ENCODE measurements at places on chromosomes 7 and 10.

GRCh38 chr10:66981361-66982052 is 55.7 kb downstream of the LRRTM3 start:
- DNase-seq, result no peak

DNA sequence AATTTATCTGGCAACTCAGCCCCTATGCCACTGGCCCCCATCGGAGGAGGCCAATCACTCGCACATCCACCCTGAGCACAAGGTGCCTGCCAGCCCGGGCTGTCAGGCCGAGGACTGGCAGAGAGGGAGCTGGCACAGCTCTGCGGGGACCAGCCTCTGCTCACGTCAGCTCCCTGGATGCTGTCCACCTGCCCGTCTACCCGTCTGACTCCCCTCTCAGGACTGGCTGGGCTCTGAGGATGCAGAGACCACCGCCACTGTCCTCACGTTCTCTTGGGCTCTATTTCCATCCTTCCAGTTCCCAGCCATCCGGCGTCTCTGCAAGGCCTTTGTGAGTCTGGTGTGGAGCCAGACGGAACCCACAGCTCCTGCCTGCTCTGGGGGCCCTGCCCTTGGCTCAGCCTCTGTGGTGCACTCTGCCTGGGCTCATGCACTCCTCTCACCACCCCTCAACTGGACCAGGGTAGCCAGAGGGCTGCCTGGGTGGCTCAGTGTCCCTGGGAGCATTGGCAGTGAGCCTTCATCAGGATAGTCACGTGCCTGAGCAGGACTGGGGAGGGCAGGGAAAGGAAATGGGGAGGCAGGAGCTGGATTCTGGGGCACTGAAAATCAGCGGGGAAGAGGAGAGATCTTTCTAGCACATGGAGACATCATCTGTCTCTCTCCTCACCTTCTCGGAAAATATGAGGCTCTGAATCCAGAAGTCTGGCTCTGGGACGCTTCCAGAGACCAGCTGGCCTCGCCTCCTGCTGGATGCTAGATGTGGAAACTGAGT is 38.0 kb upstream of the PCBD1 start:
- DNase-seq, result no peak

DNA sequence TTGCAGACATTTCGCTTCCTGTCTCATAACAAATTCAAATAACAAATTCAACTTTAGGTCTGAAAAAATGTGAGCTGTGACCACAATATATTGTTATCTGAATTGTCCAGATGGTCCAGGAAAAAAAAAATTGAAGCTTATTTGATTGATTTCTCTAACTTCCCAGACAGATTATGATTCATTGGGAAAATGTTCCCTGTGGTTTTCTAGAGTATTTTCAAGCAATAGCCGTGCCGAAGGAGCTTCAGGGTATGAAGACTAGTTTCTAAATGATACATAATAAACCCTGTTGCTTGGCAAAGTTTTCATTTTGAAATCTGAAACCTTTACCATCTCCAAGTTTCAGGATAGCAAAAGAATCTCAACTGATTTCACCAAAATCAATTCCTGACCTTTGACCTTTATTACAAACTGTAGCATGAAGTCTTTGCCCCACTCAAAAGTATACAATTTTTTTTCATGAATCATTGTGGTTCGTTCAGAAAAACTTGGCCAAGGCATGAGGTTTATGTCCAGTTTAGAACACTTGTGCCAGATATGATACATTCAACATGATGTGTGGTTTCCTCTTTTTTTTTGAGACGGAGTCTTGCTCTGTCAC is 109.9 kb downstream of the JCAD start:
- no peak for DNase-seq

DNA sequence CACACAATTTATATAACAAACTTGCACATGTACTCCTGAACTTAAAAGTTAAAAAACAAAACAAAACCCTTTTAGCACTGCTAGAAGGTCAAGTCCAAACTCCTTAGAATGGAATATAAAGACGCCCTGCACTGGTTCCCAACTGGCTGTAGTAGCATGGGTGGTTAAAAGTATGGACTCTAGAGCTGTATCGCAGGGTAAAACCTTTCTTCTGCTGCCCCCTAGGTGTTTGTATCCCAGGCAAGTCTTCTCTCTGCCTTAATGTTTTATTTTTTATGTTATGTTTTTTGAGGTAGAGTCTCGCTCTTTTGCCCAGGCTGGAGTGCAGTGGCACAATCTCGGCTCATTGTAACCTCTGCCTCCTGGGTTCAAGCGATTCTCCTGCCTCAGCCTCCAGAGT is 35.2 kb downstream of the LSMEM1 start:
- DNase-seq, result no peak

- DNase-seq, result no peak
Observed at GRCh38 chr7:135282561-135283254, 49.1 kb downstream of the STRA8 start.

DNA sequence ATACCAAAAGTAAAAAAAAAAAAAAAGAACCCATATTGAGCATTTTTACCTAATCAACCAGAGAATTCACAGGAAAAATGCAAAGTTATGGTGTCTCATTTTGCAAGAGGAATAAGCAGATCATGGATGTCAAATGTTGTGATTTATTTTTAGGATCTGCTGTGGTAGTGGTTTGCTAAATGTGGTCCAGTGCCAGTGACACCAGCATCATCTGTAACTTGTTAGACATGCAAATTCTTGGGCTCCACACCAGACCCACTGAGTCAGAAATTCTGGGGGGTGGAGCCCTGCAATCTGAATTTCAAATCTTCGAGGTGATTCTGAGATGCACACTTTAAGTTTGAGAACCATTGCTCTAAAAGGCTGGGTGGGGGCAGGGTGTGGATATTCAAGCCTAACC is 30.1 kb upstream of the ZEB1 start:
- DNase-seq, result no peak

DNA sequence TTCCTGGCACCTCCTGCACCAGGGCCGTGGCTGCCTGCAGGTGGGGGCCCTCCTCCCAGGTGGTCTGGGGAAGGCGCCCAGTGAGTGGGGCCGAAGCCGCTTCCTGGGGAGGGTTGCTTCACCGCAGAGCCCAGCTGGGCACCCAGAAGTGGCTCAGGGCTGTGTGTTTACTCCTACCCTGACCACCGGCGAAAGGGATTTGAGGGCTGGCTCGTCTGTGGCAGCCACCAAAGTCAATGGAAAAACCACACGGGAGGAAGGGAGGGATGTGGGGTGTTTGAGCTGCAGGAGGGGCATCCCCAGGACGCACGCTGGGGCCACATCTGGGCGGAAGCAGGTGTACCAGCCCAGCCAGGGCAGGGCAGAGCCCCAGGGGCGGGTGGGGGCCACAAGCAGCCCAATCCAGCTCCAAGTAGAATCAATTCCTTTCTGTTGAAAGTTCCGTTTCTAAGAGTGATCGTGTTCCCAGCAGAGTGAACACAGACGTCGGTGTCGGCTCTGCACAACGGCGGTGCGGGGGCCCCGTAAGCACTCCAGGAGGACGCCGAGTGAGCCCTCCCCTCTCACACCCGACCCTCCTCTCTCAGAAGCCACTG is 69.9 kb downstream of the FOXL3 start:
- no peak for DNase-seq

DNA sequence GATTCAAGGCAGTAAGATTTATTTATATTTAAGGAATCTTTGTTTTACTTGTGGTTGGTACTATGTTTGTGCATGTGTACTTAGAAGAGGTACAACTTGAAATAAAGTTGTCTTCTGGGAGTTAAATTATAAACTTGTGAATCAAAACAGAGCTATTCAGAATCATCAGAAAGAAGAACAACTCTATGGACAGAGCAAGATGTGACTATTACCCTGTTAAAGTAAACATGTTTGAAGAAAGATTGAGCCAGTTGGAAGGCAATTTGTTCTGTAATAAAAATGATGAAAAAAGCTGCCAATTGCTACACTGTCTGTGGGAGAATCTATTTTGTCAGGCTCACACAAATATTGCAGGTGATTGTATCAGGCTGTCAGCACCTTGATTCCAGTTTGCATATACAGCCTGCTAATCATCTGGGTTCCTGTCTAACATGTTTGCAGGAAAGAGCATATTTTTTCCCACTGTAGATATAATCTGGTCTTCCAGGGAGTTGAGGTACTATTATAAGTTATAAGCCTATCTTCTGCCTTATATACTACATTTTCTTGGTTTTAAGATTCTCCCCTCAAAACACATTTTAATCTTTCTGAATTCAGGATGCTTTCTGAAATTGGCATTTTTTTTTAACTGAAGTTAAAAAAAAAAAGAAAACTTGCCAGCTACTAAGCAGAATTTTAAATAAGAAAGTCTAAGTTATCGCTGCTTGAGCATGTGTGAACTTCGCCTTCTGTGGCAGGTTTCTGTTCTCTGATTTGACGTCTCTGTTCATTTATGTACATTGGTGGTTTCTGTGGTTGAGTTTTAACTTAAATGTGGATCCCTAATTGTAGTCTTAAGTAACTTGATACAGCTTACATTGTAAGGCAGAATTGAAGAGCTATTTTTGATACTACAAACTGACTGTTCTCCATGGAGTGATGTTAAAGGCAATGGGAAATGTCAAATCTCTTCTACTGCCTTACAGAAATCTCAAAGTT is 46.0 kb downstream of the ZNRF2 start:
- DNase-seq, result no peak

DNA sequence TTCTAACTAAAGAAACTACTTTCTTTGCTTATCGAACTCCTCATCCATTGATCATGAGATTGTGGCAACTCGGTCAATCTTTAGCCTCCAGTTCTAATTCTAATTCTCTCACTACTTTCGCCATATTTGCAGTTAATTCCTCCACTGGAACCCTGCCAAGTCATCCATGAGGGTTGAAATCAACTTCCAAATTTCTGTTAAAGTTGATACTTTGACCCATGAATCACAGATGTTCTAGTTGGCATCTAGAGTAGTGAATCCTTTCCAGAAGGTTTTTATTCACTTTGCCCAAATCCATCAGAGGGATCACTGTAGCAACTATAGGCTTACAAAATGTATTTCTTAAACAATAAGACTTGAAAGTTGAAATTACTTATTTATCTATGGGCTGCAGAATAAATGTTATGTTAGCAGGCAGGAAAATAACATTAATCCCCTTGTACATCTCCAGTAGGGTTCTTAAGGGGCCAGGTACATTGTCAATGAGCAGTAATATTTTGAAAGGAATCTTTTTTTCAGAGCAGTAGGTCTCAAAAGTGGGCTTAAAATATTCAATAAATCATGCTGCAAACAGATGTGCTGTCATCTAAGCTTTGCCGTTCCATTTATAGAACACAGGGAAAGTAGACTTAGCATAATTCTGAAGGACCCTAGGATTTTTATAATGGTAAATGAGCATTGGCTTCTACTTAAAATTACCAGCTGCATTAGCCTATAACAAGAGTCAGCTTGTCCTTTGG is 39.4 kb downstream of the CCDC71L start:
- DNase-seq, result no peak

GRCh38 chr7:139635526-139636302 is 112.2 kb downstream of the CLEC2L start:
- peak; percentile 29 for DNase-seq

DNA sequence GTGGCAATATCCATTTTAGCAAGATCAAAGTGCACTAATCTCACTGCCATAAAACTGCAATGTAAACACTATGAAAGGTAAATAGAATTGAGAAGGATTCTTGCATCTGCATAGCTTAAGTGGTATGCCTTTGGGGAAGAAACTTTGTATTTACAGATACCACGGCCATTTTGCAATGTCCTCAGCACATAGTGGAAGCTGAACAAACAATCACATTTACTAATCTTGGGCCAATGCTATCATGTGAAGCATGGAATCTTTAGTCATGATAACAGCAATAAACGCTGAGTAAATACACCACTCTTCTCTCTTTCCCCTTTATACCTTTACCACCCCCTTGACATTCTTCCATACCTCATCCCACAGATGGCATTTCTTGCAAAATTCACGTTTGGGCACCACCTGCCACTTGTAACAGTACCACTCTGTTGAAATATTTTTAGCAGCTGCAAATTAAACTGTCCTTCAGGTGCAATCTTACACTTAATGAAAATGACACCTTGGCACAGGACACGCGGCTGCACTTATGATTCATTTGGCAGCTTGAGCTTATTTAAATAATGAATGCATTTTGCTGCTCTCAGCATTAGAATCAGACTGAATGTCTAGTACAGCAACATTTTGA is 171.8 kb downstream of the SEMA3A start:
- DNase-seq, result peak; percentile 84

GRCh38 chr7:25026156-25026555 is 46.2 kb upstream of the OSBPL3 start:
- DNase-seq, result no peak

DNA sequence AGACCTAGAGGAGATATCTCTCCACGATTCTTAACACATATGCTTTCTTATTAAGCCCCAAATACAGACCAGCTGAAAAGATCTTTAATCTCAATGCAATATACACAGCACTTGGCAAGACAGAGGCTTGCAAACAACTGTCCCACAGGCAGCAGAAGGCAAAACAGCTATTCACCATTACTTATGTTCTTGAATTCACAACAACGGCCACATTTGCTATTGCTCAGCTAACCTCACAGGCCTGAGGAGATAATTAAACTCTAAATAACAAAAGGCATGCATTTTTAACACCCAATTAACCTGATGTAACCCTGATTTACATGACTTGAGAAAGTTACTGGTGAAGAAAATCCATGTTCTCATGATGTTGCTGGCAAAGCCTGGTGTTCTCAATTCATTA is 216.4 kb downstream of the CRPPA start:
- no peak for DNase-seq

- DNase-seq, result no peak
Observed at GRCh38 chr10:22681783-22682183, 32.6 kb downstream of the PIP4K2A start.

GRCh38 chr10:43411536-43411935 is 2.5 kb upstream of the HNRNPF start:
- no peak for DNase-seq

GRCh38 chr7:91193141-91193540 is 71.1 kb upstream of the FZD1 start:
- no peak for DNase-seq

- peak; percentile 37 for DNase-seq
Observed at GRCh38 chr10:80612261-80612660, 74.6 kb downstream of the SH2D4B start.

DNA sequence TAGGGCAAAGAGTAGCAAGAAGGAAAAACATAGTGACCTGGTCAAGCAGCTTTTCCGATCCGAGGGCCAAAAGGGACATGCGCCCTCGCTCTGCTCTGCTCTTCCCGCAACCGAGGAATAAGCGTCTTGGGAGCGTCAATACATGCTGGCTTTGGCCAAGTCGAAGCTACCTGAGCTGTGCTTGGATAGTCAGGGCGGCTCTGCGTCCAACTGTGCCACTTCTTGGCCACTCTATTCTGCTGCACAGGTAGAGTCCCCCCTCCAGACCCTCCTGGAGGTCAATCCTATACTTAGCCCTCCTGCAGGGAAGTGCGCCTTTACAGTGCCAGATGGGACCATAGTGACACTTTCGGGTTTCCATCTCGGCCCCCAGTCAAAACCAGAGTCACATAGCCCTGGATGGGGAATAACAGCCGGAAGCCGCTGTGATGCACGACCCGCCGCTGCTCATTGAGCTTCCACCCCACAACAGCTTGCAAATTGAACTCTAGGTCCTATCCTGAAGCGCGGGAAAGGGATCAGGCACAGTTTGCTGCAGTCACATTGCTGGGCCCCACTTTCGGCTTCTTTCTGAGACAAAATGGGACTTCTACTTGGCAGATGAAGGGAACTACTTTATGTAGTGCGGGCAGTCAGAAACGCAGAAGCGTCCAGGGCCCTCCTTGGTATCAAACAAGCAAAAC is 1.1 kb upstream of the HPSE2 start:
- no peak for DNase-seq

GRCh38 chr7:19916046-19916445 is 142.6 kb upstream of the TMEM196 start:
- DNase-seq, result no peak
